ENCODE measurements at places on chromosomes 1 and 21.

- no peak for DNase-seq
Observed at GRCh38 chr1:8858112-8858668, 20.3 kb downstream of the ENO1 start.

DNA sequence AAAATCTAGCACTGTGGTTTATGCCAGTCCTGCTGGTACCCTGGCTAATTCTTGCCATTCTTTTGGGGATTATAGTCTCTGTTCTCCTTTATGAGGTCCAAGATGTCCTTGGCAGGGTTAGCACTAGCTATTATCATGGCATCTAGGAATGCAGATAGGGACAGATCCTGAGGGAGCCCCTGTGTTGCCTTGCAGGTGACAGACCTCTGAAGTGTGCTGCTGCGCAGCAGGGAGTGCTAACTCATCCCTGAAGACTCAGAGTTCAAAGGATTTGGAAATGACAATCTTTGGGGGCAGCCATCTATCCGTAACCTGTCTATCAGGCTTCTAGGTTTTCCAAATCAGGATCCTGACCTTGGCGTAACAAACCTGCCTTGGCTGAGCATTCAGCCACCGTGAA, 16.3 kb downstream of the ZFYVE9 start:
- DNase-seq = no peak

- no peak for DNase-seq
Observed at GRCh38 chr1:46656643-46657042, 11.5 kb downstream of the ATPAF1 start.

GRCh38 chr1:10615332-10615731, 140.6 kb downstream of the PEX14 start:
- DNase-seq = no peak

GRCh38 chr1:154813300-154813816, 56.7 kb downstream of the KCNN3 start:
- DNase-seq = peak; percentile 48

GRCh38 chr1:107545056-107545577, 404.3 kb downstream of the NTNG1 start:
- DNase-seq = no peak

GRCh38 chr1:47644212-47644573, 206.3 kb downstream of the FOXD2 start:
- DNase-seq = no peak

DNA sequence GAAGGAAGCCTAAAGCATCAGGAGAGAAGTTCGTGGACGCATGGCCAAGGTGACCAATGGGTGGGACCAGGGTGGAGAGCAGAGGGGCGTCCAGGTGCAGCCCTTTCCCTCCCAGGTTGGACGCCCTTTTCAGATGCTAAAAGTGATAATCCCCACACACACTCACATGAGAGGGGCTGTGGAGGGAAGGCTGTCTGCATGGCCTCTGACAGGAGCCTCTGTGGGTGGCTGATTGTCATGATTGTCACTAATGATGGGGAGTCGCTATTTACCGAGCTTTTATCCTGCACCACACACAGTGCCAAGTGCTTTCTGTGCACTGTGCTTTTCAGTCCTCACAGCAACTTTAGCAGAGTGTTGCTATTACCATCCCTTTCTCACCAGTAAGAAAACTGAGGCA, 27.1 kb upstream of the C1QA start:
- peak; percentile 82 for DNase-seq

- DNase-seq = no peak
Observed at GRCh38 chr1:101613546-101613945, 376.7 kb downstream of the S1PR1 start.

GRCh38 chr1:203264052-203264501, 34.6 kb upstream of the CHIT1 start:
- no peak for DNase-seq

GRCh38 chr1:221672965-221673364, 68.9 kb downstream of the DUSP10 start:
- no peak for DNase-seq

DNA sequence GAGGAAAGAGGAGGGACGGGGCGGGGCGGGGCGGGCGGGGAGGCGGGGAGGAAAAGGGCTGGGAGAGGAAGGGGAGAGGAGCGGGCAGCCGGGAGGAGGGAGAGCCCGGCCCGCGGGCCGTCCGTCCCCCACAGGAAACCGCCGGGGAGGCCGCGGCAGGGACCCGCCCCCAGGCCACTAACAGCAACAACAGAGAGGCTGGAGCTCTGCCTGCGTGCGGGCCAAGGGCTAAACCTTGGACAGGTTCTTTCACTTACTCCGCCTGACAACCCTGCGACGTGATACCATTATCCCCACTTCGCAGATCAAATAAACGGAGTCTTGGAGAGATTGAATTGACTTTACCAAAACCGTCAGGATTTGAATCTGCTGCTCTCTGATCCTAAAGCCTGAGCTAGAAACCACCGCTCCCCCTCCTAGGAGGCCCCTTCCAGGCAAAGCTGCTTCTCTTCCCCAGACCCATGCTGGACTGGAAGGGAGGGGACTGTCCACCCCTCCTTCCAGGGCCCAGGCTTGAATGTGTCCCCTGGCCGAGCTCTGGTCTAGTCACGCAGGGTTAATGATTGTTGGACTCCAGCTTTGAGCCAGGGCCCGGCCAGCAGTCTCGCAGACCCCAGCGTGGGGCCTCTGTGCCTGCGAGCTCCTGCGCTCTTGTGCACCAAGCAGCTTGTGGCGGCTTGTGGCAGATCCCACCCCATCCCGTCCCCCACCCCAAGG, at the start of gene EVA1B:
Gene EVA1B (minus strand): TSS at position 10 of the 717 bp plus-strand sequence. CDS start 608 bp downstream, outside the sequence.
- peak; percentile 11 for DNase-seq

GRCh38 chr1:168617974-168618750, 41.8 kb downstream of the XCL1 start:
- DNase-seq = no peak

GRCh38 chr1:163668472-163668871, 346.7 kb downstream of the NUF2 start:
- no peak for DNase-seq

DNA sequence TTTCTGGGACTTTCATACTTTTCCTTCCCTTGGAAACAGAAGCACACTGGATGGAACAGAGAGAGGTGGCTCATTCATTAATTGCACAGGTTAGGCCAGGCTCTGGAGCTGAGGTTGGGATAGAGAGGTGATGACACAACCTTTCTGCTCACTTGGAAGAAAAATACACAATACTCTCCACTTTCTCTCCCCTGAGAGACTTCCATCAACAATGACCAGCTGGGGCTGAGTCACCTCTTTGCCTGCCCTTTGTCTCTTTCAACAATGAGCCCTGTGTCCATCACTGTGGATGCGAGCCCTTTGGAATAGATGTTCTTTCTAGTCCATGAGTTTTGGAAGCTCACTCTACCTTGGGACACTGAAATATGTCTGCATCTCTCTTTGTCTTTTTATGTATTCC, 43.1 kb downstream of the ATP2B4 start:
- DNase-seq = no peak
